ENCODE measurements at places on chromosomes 6 and 20.

GRCh38 chr6:3210024-3210610 is 17.3 kb downstream of the TUBB2B start:
- DNase-seq: no peak
- H3K4me1 ChIP-seq: peaks cover 41% of the 10 kb centered on the region
- peaks cover 7% of the 10 kb centered on the region for H3K27me3 ChIP-seq

DNA sequence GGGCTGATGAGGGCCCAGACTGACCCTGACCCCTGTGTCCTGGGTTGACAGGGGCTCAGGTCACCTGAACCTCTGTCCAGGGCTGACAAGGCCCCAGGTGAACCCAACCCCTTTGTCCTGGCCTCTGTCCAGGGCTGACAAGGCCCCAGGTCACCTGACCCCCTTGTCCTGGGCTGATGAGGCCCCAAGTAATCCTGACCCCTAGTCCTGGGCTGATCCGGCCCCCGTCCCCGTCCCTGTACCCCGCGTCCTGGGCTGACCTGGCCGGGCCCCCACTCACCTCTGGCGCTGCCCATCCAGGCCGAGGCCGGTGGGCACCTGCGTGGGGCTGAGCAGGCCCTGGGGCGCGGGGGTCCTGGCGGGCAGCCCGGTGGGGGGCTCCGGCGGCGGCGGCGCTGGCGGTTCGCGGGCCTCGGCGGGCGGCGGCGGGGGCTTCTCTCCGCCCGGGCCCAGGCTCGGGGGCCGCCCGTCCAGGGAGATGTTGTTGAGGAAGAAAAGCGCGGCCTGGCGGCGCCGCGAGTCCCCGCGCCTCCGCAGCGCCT is 379 bp downstream of the CABLES2 start:
- H3K36me3 ChIP-seq: no peaks in the 10 kb centered on the region
- no peak overlapping the region for H3K27ac ChIP-seq

DNA sequence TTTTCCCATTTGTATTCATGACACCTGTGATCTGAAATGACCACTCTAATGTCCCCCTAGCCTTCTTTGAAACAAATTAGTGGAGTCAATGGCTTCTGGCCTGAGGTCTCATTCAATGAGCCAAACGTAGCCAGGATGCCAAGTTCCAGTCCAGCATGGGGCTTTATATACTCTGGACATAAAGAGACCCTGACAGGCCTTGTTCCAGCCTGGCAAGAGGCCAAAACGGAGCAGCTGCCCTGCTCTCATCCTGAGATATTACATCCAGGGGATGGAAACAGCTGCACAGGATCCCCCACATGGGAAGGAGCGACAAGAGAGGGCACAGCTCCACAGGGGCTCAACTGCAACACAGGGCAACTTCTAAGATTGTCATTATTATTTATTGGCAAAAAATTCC is 437.8 kb downstream of the CDH26 start:
- peaks cover 8% of the 10 kb centered on the region for H3K27me3 ChIP-seq
- DNase-seq: no peak
- no peak overlapping the region for H3K4me3 ChIP-seq
- H3K36me3 ChIP-seq: no peaks in the 10 kb centered on the region
- no peaks in the 10 kb centered on the region for H3K4me1 ChIP-seq

- H3K4me3 ChIP-seq: no peak overlapping the region
- peaks cover 23% of the 10 kb centered on the region for H3K4me1 ChIP-seq
- no peak overlapping the region for H3K27ac ChIP-seq
These were observed 8.8 kb downstream of the C20orf202 start for GRCh38 chr20:1212023-1212422.

DNA sequence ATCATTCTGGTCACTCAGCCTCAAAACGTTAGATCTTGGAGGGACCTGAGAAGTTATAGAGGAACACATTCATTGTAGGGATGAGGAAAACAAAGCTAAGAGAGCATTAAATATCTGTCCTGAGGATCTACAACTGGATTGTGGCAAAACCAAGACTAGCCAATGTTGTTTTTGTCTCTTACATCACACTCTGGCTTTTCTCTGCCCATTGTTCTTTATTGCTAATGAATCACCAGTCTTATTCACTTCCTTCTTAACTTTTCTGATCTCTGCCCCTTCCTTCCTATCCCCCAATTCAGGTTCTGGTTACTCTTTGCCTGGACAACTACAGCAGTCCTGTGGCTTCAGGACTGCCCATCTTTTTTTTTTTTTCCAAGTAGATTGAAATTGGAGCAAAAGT is 57.0 kb upstream of the PREP start:
- no peak for DNase-seq
- H3K4me1 ChIP-seq: peaks cover 2% of the 10 kb centered on the region
- no peak overlapping the region for H3K27ac ChIP-seq
- H3K36me3 ChIP-seq: peaks cover 4% of the 10 kb centered on the region

DNA sequence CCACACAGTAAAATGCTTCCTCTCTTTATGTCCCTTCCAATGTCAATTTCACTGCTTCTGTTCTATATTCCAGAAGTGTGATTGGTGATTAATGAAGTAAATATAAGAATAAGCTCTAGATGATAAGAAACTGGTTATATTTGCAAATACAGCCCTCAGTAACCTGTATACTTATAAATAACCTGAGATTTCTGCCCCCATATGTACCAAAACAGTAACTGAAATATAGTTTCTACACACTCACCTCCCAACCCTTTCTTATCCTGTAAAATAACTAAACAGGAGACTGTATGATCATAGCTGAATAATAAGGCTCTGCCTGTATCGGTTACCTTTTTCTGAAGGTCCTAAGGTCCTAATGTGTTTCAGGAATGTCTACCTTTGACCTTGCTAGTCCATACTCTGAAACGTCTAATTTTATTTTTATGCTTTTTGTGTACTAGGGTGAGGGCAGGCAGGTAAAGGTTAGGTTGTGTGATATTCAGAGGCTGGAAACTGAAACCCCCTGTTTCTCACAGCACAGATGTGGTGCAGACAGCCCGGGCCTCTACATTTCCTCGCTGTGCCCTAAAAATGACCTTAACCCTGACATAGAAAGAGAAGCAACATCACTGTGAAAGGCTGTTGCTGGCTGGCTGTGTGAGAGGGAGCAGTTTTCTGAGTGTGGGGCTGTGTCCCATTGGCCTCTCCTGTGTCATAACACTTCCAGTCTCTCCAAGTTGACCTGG is 378.8 kb downstream of the CENPW start:
- no peaks in the 10 kb centered on the region for H3K36me3 ChIP-seq
- no peaks in the 10 kb centered on the region for H3K27me3 ChIP-seq
- no peak overlapping the region for H3K4me3 ChIP-seq
- DNase-seq: peak; percentile 5

GRCh38 chr20:59585714-59586409 is 18.5 kb upstream of the PHACTR3 start:
- H3K36me3 ChIP-seq: no peaks in the 10 kb centered on the region
- H3K4me1 ChIP-seq: no peaks in the 10 kb centered on the region
- peaks cover 62% of the 10 kb centered on the region for H3K27me3 ChIP-seq
- no peak overlapping the region for H3K27ac ChIP-seq
- DNase-seq: no peak
- no peak overlapping the region for H3K4me3 ChIP-seq

GRCh38 chr6:147757291-147757690 is 248.8 kb downstream of the SAMD5 start:
- no peak for DNase-seq
- no peaks in the 10 kb centered on the region for H3K4me1 ChIP-seq
- H3K27ac ChIP-seq: no peak overlapping the region
- peaks cover 3% of the 10 kb centered on the region for H3K27me3 ChIP-seq

DNA sequence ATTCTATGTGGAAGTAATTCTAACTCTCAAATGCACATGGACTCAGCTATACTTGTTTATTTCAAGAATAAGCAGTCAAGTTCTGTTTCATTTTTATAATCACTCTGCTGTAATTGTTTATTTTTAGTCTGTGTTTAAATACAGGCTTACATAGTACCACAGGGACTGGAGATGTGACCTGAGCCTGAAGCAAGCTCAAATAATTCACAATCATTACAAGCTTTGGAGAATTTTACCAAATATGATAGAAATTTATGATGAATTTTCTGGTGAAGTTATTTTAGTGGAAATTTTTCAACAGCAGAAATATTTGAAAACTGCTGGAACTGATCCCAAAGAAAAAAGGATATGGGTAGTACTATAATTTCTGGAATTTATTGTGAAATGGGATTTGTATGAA is 41.6 kb upstream of the DSE start:
- H3K4me1 ChIP-seq: peaks cover 19% of the 10 kb centered on the region
- peaks cover 2% of the 10 kb centered on the region for H3K27me3 ChIP-seq
- peaks cover 15% of the 10 kb centered on the region for H3K36me3 ChIP-seq
- H3K27ac ChIP-seq: no peak overlapping the region

DNA sequence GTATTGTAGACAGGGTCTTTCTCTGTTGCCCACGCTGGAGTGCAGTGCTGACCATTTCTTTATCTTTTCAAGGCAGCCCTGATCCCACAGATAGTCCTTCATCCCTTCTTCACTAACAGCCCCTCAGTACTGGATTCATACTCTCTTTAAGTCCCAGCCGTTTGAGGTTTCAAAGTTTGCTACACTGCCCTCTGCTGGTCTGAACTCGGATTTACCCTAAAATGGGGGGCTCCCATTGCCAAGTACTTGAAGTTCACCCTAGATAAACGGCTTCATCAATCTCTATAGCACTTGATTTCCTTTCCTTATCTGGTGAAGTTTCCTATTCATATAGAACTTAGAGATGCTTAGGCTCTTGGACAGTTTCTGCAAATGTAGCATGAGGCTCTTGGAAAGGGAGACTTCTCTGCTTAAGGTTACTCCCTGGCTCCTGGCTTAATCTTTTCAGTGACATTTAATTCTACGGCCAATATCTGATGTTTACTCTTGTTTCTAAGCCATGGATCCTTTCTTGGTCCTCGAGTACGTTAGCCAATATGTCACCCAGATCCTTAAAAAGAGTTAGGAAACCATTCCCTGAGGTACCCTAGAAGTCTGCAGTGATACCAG is 21.4 kb upstream of the PREP start:
- no peak overlapping the region for H3K4me3 ChIP-seq
- H3K36me3 ChIP-seq: no peaks in the 10 kb centered on the region

- peaks cover 3% of the 10 kb centered on the region for H3K27me3 ChIP-seq
- H3K27ac ChIP-seq: no peak overlapping the region
- H3K4me1 ChIP-seq: peaks cover 22% of the 10 kb centered on the region
- H3K36me3 ChIP-seq: no peaks in the 10 kb centered on the region
These were observed 103.4 kb downstream of the FOXC1 start for GRCh38 chr6:1713016-1713600.

GRCh38 chr6:119602215-119603178 is 252.9 kb upstream of the MAN1A1 start:
- no peaks in the 10 kb centered on the region for H3K27me3 ChIP-seq
- no peak overlapping the region for H3K27ac ChIP-seq
- DNase-seq: no peak
- no peaks in the 10 kb centered on the region for H3K4me1 ChIP-seq

- H3K36me3 ChIP-seq: no peaks in the 10 kb centered on the region
- H3K4me1 ChIP-seq: peaks cover 40% of the 10 kb centered on the region
- no peak for DNase-seq
- H3K4me3 ChIP-seq: no peak overlapping the region
- H3K27ac ChIP-seq: peak overlapping the region; percentile 61
These were observed 67.3 kb downstream of the LY86 start for GRCh38 chr6:6655805-6656251.

DNA sequence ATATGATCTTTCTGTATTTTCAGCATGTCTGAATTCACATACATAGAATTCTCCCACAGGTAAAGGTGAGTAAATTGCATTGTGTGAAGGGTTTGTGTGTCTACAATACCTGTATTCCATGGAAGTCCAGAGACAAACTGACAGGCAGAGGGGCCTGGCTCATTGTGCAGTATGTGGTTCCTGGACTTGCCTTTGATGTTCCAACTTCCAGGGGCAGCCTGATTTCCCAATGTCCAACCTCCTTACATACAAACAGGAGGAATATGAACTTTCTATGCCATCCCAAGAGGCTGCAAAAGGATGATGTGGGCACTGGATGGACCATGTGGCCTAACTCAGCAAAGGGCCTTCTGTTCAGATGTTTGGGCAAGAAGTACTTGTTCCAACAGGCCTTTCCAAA is 58.5 kb downstream of the LYRM4 start:
- no peaks in the 10 kb centered on the region for H3K27me3 ChIP-seq
- H3K36me3 ChIP-seq: peaks cover 4% of the 10 kb centered on the region
- no peak for DNase-seq
- no peak overlapping the region for H3K4me3 ChIP-seq
- no peak overlapping the region for H3K27ac ChIP-seq
- peaks cover 31% of the 10 kb centered on the region for H3K4me1 ChIP-seq

DNA sequence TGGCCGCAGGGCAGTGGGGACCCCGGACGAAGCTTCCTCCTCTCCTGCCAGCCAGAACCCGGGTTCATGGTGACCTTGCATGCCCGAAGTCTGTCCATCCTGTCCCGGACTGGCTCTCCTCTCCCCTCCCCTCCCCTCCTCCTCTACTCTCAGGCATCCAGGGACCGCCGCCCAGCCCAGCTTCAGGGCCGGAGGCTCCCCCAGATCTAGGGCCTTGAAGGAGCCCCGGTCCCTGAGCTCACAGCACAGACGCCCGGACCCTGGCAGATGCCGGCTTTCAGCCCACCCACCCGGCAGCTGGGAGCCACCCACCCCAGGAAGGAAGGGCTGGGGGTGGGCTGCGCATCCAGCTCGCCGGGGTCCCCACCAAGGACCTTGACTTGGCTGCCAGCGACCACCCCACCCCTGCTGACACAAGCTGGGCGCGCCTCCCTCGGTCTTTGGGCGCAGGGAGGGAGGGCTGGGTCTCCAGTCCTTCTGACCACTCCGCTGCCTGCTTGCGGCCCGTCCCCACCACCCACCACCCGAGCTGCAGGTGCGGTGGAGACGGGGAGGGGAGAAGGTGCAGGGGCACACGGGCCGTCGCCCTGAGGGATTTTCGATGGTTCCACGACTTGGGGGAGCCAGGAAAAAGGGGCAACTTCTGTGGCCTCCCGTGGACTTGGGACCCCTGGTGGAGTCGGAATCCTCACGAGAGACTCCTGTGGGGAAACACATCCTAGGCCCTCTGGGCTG is 5.8 kb upstream of the ABHD16B start:
- peaks cover 70% of the 10 kb centered on the region for H3K4me1 ChIP-seq
- H3K4me3 ChIP-seq: no peak overlapping the region
- no peak overlapping the region for H3K27ac ChIP-seq
- no peak for DNase-seq
- no peaks in the 10 kb centered on the region for H3K36me3 ChIP-seq

- H3K4me3 ChIP-seq: no peak overlapping the region
- DNase-seq: no peak
- H3K27me3 ChIP-seq: no peaks in the 10 kb centered on the region
- no peaks in the 10 kb centered on the region for H3K36me3 ChIP-seq
These were observed 27.8 kb upstream of the FAM110A start for GRCh38 chr20:805713-806112.

- peaks cover 2% of the 10 kb centered on the region for H3K27me3 ChIP-seq
- no peak overlapping the region for H3K27ac ChIP-seq
- no peak for DNase-seq
- peaks cover 24% of the 10 kb centered on the region for H3K4me1 ChIP-seq
- H3K4me3 ChIP-seq: no peak overlapping the region
These were observed 3.5 kb upstream of the PANK2 start for GRCh38 chr20:3885715-3886114.

GRCh38 chr6:139003751-139004150 is 15.7 kb upstream of the REPS1 start:
- no peak overlapping the region for H3K4me3 ChIP-seq
- H3K4me1 ChIP-seq: peaks cover 12% of the 10 kb centered on the region
- no peaks in the 10 kb centered on the region for H3K36me3 ChIP-seq

GRCh38 chr20:51195419-51195901 is 172.6 kb upstream of the KCNG1 start:
- DNase-seq: no peak
- H3K27ac ChIP-seq: no peak overlapping the region
- no peak overlapping the region for H3K4me3 ChIP-seq
- H3K36me3 ChIP-seq: no peaks in the 10 kb centered on the region

All from nephron progenitor cell (in vitro differentiated cells).